Ureter (tissue), 1 donor: ENCODE measurements at places on chromosomes 2 and 18.

DNA sequence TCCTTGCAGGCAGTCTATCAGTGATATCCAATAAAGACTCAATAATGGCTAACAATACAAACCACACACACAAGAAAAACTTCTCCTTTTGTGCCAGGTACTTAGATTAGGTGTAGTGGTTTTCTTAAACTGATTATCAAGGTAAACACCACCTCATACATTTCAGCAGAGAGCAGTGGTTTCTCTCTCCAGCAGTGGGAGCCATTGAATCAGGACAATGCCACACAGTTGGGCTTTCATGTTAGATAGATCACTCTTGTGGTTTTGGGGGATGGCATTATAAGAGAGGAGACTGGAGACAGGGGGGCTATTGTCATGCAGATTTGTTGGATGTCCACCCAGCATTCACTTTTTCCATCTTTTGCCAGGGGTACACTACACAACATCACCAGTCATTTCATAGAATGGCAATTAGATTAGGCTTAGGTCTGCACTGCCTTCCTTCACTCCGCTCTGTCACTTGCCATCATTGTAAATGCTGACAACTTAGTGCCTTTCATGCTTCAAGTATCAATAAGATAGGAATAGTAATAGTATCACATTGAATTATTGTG is 13.6 kb upstream of the IRS1 start:
- DNase-seq: no peak

DNA sequence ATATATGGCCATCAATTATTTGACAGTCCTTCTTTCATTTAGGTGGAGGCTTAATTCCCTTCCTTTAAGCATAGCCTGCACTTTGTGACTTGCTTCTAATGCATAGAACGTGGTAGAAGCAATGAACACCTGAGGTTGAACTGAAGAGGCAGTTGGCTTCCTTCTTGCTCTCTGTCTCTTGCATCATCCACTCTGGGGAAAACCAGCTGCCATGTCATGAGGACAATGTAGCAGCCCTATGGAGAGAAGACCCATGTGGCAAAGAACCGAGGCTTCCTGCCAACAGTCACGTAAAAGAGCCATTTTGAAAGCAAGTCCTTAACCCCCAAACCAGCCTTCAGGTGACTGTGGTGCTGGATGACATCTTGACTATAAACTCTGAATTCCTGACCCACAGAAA is 46.8 kb downstream of the ATOH8 start:
- DNase-seq: no peak

GRCh38 chr18:48742706-48743475 is 204.1 kb downstream of the CTIF start:
- DNase-seq: no peak

- DNase-seq: no peak
These were observed 96.7 kb downstream of the GAREM1 start for GRCh38 chr18:32373995-32374394.

DNA sequence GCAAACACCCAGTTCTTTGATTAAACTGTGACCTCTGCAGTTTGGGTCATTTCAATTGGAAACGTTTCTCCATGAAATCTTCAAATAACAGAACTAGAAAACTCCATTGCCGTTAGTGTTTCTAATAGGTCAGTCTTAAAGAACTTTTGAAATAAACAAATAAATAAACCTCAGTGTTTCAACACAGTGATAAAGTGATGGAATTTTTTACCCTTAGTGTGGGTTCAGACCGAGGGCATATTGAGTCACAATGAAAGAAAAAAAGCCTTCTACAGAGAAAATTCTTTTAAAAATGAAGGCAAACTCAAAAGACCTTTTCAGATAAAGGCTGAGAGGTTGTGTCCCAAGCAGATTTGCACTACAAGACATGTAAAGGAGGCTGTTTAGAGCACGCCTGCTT is 149.6 kb downstream of the NCKAP5 start:
- DNase-seq: no peak
